ENCODE measurements at places on chromosomes 2 and 18. TPM values are rescaled to one million over a fixed set of nuclear protein-coding genes. Genes with fewer than 3 reads are reported as not detected.
A peak's percentile ranks its signal among the peaks of the same experiment; 100 is the strongest.

- DNase-seq, result peak; percentile 15
These were observed 53.8 kb upstream of the ASB18 start for GRCh38 chr2:236317938-236318396.

The EHD3 gene
- 5.8 TPM for polyA plus RNA-seq

DNA sequence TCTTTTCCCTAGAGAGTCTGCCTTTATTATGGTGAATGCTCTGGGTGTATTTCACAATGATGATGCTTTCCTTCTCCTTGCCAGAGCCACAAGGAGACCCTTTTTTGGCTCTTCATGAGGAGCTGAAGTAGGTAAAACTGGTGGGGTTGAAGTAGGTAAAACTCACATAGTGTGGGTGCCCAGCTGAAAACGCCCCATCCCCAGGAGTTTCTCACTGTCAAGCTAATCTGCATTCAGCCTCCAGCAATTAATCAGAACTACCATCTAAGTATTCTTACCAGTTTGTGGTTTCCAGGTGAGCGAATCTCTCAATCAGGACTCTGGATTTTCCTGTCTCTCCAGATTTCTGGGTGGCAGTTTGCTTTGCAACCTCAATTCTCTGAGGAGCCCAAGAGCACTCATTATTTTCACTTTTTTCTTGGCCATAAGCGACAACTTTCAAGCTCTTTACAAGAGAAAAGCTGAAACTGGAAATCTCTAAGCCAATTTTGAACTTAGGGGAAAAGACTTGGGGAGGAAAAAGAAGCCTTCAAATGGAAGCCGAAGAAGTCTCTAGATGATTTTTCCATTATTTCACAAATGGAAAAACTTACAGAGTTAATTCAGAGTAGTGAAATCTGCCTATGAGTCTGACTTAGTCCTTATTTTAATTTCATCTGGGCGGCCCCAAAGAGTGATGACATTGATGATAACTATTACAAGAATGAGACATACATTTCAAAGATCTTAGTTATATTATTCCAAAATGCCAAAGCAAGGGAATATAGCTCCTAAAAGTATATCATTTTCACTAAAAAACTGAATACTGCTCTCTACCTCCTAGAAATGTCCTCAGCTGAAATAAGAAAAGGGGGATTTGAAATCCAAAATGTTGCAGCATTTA, 121.4 kb upstream of the MAP3K20 start:
- DNase-seq, result peak; percentile 45

DNA sequence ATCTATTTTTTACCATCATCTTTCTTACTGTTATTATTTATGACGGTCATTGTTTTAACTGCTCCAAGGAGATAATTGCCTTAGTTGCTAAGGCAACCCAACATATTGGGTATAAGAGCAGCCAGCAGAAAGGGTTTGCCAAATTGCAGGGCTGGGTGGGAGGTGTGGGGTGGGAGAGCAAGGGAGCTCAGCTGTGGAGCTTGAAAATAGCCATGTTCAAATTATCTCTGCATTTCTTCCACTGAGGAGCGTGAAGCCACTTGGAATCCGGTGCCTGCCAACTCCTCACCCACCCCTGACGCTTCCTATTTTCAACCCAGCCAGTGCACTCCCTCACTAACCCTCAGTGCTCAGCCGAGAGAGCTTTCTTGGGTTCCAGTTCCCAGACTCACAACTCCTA, 60.8 kb downstream of the SETBP1 start:
- peak; percentile 91 for DNase-seq

DNA sequence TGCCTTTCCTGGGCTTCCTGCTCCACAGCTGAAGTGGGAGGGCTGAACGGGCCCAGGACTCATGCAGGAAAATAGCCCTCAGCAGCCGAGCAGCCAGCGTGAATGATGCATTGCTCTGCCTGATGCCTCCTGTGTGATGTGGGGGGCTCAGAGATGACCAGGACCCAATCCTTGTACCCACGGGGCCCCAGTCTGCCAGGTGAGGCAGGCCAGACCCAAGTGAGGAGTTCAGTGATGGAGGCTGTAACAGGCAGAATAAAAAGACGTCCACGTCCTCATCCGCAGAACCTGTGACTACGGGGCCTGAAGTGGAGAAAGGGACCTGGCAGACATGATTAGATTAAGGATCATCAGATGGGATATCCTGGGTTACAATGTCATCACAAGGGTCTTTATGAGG, 194.9 kb upstream of the HDAC4 start:
- DNase-seq, result no peak

GRCh38 chr2:177147093-177147694, 65.4 kb upstream of the HNRNPA3 start:
- peak; percentile 90 for DNase-seq

The ESPNL gene
- 3.6 TPM for polyA plus RNA-seq

DNA sequence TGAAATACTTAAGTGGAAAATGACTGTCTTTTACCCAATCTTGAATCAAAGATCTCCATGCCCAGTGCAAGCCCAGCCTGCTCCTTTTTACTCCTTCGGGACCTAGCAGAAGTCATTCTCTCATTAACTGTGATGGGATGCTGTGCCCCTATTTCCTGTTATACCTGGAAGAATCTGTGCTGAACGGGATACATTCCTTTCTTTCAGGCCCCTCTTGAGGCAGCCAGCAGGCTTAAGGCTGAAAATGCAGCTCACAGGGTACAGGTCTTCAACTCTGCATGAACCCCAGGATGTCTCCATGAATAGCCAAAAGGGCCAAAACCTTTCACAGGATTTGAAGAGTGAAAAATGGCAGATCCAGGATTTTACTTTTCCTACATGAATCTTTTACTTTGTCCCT, 784.8 kb upstream of the KLHL29 start:
- DNase-seq, result no peak

The ANKRD23 gene
- 7.0 TPM for polyA plus RNA-seq

- DNase-seq, result no peak
These were observed 5.9 kb upstream of the VAPA start for GRCh38 chr18:9907867-9908266.

GRCh38 chr2:102753563-102754159, 8.2 kb upstream of the TMEM182 start:
- peak; percentile 57 for DNase-seq

DNA sequence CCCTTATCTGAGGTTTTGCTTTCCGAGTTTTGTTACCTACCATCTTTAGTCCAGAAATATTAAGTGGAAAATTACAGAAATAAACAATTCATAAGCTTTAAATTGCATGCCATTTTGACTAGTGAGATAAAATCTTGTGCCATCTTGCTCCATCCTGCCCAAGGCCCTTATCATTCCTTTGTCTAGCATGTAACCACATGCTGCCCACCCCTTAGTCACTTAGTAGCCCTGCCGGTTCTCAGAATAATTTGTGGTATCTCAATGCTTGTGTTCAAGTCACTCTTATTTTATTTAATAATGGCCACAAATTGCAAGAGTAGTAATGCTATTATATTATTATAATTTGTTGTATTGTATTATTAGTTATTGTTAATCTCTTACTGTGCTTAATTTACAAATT, 36.8 kb upstream of the VPS54 start:
- no peak for DNase-seq

The MEP1B gene
- not detected for polyA plus RNA-seq

The UGT1A6 gene
- polyA plus RNA-seq, result not detected

DNA sequence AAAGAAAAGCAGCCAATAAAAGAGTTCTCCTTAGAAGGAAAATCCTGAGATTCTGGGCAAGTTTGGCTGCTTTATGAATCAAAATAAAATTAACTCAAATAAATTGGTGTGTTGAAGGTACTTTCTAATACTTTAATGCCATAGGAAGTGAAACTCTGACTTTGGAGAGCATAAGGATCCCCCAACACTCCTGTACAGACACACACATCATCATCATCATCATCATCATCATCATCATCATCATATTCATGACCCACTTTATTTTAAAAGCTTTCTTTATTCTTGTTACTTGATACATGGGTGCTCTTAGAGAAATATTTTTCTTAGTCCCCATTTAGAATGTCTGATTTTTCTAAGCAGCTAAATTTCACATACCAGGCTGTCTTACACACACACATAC, 283.1 kb upstream of the CYRIA start:
- no peak for DNase-seq

GRCh38 chr18:52353589-52353988, 13.6 kb downstream of the DCC start:
- DNase-seq, result no peak

The PXDN gene
- 171 TPM for polyA plus RNA-seq

GRCh38 chr2:177212891-177213856, 580 bp downstream of the HNRNPA3 start:
- peak; percentile 94 for DNase-seq

DNA sequence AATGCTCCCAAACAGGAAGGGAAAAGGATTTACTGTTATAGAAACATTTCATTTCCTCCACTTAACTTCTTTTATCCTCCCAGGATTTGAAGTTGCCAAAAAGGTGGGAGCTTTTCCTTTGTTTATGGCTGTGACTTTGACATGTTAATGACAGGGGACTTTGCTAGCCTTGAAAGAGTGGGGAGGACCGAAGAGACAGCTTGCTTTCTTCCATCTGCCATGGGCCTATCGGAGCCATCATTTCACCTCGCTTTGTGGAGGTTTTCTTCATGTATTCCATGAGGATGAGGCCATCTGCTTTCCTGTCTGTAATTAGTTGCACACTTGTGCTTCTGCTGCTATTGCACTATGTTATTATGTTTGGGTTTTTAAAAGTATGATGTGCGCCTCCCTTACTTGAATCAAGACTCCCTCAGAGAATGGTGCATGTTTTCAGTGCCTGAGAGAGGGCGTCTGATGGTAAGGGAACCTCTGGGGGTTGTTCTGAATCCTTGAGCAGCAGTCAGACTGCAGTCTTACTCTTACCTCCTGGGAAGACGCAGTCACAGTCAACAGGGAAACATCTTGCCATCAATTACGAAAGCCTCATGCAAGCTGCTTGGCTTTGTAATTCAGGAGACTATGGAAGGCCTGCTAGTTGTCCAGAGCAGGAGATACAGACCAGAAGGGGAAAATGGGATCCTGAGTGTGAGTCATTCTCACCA, 173.3 kb upstream of the MGAT5 start:
- DNase-seq, result peak; percentile 91

DNA sequence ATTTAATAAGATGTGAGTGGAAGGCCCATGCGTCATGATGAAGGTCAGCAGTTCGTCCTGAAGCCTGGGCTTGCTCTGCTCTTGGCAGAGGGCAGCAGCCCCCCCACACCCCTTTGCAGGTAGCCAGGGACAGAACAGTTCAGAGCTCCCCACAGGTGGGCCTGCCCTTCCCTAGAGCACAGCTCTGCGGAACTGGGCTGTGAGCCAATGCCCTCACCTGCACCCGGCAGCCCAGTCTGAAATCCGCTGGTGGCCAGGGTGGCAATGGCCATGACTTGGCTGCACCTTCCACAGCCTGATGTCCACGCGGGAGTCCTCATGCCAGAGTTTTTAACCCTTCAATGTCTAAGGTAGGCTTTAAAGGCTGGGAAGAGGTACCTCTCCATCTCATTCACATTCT, 136.7 kb downstream of the ACKR3 start:
- no peak for DNase-seq

GRCh38 chr2:168560817-168561499, 104.9 kb downstream of the CERS6 start:
- no peak for DNase-seq

The LYPD6B gene
- polyA plus RNA-seq, result 0.10 TPM

GRCh38 chr2:46690825-46691224, 211.5 kb downstream of the TMEM247 start:
- DNase-seq, result no peak

DNA sequence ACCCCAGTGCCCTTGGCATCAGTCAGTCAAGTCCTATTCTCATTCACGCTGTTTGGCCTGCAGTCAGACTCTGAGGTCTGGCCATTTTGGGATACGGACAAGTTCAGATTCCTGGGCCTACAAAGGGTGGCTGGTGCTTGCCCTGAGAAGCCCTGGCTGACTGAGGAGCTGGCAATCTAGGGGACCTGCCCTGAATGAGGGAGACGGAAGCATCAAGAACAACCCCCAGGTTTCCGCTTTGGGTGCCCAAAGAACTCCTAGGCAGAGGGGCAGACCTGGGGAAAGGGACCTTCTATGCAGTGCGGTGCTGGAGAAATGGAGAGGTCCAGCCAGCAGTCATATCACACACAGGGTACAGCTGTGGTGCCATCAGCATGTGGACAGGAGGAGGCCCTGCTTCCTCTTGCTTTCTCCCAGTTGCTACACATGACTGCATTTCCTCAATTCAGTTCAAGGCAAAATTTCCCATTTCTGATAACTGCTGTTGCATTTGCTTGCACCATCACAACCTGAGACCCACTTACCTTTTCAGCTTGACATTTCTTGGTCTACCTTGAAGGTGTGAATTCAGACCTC, 70.9 kb upstream of the LGALSL start:
- DNase-seq, result no peak

The CTAGE1 gene
- polyA plus RNA-seq, result not detected

The RBKS gene
- 0.87 TPM for polyA plus RNA-seq

DNA sequence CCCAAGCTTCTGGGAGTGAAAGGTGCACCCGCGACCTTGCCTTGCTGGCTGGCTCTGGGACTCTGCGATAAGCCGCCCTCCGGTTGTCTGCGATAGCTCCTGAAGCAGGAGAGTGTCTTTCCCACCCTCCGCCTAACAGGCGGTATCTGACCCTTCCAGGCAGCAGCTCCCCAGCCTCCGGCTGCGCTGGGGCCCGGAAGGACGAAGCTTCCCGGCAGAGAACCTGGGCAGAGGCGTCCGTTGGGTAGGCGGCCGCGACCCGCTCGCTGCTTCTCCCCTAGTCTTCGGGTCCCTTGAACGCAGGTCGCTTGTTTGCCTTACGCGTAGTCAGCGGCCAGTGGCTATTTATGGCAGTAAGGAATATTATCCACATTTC, 446 bp upstream of the RHBDD1 start:
- no peak for DNase-seq

- no peak for DNase-seq
These were observed 160.7 kb upstream of the SALL3 start for GRCh38 chr18:78818961-78819360.

DNA sequence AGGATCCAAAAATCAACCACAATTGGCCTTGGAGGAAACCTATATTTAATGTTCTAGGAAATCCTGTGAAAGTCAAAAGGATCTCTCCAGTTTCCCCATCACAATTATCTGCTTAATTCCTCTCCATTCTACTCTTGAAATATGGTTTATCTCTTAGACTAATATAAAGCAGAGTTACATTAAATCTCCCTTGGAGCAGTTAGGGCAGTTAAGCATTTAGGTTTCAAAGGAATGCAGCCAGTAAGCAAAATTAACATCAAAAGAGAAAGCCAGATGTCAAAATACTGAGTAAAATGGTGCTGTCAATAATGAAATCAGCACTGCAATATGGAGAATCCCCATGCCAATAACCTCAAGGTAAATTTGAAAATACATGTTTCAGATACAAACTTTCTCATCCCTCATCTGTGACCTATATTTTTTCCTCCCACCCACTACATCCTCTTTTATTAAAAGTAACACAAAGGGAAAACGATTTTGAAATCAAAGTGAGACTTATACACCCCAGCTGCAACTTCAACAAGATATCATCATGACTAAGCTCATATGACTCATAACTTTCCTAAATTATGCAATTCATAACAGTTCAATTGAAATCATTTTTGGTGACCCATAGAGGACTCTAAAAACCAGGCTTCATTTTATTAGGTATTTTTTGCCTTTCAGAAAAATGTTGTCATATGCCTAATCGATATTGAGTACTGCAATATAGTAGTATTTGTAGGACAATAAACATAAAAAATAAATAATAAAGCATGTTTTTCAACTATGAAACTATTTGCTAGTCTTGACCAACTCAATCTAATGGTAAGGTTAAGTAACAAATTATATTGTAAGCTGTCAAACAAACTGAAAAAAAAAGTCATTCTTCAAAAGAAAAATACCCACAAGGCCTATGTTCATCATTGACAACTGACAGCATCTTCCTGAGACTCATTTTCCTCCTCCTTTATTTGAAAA, 3.1 kb downstream of the ADAM17 start:
- peak; percentile 41 for DNase-seq

- DNase-seq, result no peak
These were observed 149.9 kb upstream of the SCN7A start for GRCh38 chr2:166643980-166644379.

Data from muscle of leg (tissue), 16 donors.